Stimulated activated CD4-positive, alpha-beta T cell treated with anti-CD3 and anti-CD28 coated beads, TNF-alpha, amount 100 ng/mL, for 4 hours (primary cell): ENCODE measurements at places on chromosomes 6 and 20.

DNA sequence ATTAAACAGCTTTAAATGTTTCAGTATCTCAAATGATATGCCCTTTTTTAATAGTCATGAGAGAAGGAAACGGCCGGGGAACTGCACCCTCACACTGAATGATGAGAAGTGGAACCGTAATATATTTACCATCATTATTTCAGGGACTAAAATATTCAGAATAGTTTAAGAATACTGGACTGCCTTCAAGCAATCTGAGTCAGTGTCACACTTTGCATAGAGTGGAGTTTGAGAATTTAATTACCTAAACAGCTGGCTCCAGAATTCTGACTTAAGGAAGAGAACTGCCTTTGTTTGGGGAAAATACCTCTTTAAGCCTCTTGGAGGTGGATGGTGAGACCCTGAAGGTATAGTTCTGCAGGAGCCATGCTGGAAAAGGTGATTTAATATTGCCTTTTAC lies 135.9 kb upstream of the EPHA7 start:
- DNase-seq: no peak

DNA sequence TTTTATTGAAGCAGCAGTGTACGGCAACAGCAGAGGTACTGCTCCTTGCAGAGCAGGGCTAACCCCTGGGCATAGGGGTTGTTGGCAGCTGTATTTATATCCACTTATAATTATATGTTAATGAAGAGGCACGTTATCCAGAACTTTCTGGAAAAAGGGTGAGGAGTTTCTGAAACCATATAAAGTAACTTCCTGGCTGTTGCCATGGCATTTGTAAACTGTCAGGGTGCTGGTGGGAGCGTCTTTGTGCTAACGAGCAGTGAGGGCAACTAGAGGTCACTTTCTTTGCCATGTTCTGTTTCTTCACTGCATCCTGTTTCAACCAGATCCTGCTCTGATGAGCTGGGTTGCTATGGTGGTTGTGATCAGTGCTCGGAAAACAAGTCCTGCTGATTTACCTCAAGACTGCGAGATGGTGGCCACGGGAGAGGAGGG lies 11.1 kb upstream of the ARFGEF2 start:
- no peak for DNase-seq

GRCh38 chr6:90397929-90398674 lies 101.5 kb upstream of the BACH2 start:
- peak; percentile 75 for DNase-seq

- no peak for DNase-seq
Measured at GRCh38 chr20:2276015-2276414, 19.8 kb upstream of the TGM3 start.

GRCh38 chr6:81589465-81590313 lies 162.8 kb downstream of the TENT5A start:
- no peak for DNase-seq

GRCh38 chr6:35049900-35050756 lies 91.0 kb downstream of the TCP11 start:
- DNase-seq: no peak

- no peak for DNase-seq
Measured at GRCh38 chr6:112010328-112010727, 43.6 kb upstream of the CCN6 start.

DNA sequence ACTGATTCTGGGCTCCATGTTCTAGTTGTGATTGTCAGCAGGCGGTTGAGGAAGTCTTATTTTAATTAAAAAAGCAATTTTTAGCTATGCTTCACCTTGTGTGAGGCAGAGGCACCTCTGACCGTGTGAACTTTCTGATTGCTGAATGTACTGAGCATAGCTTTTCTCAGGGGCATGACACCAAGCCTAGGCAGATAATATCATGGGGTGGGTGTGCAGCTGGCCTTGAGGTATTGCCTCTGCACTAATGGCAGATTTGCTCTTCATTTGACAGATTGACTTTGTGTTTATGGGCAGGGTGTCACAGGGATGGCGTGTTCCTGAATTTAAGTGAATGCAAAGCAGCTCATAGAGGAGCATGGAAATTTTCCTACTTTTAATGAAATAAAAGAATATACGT lies 19.6 kb downstream of the CTNNBL1 start:
- DNase-seq: no peak

DNA sequence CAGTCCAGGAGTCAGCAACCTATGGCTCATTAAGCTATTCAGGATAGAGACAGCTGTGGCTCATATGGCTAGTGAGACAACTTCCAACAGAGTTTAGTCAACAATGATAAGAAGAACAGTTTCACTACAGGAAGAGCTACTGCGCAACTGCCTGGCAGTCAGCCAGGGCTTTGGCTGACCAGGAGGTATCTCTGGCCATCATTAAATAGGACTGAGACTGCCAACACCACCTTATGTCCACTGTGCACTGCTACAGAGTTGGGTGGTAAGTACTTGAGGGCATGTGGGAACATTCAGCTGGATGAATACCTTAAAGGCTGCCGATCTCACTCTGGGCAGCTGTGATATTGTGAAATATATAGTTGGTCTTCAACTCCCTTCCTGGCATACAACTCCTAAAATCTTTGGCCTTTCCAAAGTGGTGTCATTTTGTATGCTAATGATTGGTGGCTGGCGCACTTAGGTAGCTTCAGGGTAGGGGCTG lies 52.2 kb upstream of the FAM83C start:
- no peak for DNase-seq

- no peak for DNase-seq
Measured at GRCh38 chr6:168288781-168289570, 30.6 kb downstream of the DACT2 start.

- DNase-seq: no peak
Measured at GRCh38 chr6:170134471-170135440, 156.1 kb downstream of the DLL1 start.

- DNase-seq: no peak
Measured at GRCh38 chr6:147855803-147856482, 347.5 kb downstream of the SAMD5 start.

DNA sequence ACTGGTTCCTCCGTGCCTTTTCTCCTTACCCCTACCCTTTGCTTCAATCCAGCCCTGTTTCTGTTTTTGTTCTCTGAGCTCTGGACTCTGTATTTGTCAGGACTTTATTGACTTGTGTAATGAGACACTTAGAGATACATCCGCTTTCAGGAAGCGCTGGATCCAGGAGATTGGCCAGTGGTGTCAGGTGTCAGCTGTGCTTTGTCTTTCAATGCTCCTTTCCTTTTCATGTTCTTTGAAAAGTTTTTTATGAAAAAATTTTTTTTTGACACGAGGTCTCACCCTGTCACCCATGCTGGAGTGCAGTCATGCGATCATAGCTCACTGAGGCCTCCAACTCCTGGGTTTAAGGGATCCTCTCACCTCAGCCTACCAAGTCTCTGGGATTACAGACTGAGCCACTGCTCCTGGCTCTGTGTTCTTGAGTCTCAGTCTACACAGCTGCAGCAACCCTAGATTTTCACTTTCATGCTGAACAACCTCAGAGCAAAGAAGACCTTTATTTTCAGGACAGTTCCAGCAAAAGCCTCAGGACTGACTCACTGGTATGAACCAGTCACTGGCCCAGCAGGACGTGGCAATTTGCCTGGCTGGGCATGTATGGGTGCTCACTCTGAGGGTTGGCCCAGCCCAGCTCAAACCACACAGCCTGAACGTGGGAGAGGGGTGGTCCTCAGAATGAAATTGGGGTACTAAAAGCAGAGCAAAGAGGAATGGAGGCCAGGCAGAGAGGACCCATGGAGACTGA lies 108.5 kb downstream of the DHX35 start:
- DNase-seq: no peak

DNA sequence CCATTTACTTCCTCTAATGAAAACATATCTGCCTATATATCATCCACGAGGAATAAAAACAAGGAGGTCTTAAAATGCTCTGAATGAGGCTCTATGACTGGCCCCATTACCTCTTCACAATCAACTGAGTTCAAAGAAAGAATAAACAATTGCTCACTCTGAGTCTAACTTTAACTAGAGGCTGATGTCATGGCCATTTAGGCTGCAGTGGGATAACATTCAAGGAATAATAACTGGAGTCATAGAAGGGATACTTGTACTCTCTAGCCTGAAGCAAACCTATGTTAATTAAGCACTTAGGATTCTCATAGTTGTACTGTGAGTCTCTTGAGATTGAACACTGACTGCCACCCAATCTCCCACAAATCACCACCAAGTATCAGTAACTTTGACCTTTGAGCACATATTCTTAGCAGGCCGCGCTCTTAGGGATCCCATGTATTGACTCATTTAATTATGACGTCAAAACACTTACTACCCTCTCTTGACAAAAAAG lies 70.2 kb downstream of the PERP start:
- DNase-seq: no peak

DNA sequence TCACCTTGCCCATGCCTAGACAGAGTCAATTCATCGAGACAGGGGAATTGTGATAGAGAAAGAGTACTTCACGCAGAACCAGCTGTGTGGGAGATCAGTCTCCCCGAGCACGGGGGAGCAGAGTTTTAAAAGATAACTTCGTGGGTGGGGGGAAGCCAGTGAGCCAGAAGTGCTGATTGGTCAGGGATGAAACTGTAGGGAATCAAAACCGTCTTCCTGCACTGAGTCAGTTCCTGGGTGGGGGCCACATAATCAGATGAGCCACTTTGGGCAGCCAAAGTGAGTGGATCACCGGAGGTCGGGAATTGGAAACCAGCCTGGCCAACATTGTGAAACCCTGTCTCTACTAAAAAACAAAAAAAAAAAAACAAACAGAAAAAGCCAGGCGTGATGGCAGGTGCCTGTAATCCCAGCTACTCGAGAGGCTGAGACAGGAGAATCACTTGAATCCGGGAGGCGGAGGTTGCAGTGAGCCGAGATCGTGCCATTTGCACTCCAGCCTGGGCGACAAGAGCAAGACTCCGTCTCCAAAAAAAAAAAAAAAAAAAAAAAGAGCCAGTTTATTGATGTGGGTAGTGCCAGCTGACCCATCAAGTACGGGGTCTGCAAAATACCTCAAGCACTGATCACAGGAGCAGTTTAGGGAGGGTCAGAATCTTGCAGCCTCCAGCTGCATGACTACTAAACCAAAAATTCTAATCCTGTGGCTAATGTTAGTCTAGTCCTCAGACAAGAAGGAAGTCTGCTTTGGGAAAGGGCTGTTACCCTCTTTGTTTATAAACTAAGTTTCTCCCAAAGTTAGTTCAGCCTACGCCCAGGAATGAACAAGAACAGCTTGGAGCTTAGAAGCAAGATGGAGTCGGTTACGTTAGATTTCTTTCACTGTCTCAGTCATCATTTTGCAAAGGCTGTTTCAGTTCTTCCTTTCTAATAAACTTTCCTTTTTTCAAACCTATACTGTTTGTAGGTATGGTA lies 3.9 kb upstream of the TRIM39 start:
- DNase-seq: peak; percentile 38

DNA sequence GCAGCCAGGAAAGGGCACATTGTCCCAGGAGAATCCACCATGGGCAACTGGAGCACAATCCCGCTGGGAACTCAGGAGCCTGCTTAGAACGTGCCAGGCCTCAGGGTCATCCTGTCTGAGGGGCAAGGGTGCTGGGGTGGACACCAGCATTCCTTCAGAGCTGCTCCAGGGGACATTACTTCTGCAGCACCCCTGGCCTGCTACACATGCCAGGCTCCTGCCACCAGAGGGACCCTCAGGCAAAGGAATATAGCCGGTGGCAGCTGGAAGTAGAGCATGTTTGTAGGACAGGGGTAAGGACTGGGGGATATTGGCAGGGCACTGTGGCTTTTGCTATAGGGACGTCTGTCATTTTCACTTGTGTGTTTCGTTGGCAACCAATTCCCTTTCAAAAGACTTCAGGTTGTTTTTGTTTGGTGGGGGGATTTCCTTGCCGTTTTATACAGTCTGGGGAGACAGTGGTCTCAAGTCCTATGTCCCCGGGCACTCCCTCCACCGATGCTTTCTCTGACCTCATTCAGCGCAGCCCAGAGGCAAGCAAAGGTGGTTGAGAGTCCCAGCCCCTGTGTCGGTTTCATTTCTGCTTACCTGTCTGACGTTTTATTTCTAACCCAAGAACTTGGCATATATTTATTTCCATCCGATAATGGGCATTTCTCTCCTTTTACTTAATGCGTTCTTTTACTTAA lies 130.8 kb downstream of the JPH2 start:
- DNase-seq: no peak

DNA sequence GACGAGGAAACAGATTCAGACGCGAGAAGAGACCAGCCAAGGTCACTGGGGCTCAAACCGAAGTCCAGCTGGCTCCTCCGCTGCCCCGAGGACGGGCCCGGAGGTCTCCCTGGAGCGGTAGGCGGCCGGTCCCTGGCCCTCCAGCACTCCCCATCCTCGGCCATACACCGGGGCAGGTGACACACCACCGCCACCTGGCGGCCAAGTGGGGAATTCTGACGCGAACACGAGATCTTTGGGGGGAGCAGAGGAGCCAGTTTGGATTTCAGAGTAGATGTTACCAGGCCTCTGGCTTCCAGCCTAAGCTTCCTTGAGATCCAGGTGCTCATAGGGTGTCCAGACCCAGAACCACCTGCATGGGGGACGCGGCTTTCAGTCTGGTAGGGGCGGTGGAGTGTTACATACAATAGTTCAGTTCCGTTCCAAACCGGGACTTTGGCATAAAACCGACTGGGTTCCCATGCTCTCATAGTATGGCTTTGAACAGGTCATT lies 16.1 kb downstream of the BPIFB1 start:
- DNase-seq: peak; percentile 55

DNA sequence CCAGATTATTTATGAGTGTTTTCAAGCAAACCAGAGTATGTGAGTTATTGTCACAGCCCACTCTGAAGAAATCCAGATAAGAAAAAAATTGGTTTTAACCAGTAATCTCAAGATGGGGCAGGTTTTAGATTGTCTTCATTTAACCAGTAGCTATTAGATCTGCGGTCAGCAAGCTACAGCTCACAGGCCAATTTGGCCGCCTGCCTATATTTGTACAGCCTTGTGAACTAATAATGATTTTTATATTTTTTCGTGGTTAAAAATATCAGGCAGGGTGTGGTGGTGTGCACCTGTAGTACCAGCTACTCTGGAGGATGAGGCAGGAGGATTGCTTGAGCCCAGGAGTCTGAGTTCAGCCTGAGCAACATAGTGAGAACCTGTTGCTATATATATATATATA lies 5.0 kb downstream of the FAM209B start:
- DNase-seq: no peak
